PC-3 (cell line): ENCODE measurements at places on chromosomes 13 and 19. TPM values are rescaled to one million over a fixed set of nuclear protein-coding genes. Genes with fewer than 3 reads are reported as not detected.

GRCh38 chr13:106393776-106394175 lies 141.7 kb downstream of the EFNB2 start:
- DNase-seq, result no peak

GRCh38 chr13:72651144-72651543 lies 76.3 kb downstream of the MZT1 start:
- DNase-seq, result peak; percentile 27

GRCh38 chr13:59879281-59879680 lies 284.4 kb downstream of the DIAPH3 start:
- no peak for DNase-seq

DNA sequence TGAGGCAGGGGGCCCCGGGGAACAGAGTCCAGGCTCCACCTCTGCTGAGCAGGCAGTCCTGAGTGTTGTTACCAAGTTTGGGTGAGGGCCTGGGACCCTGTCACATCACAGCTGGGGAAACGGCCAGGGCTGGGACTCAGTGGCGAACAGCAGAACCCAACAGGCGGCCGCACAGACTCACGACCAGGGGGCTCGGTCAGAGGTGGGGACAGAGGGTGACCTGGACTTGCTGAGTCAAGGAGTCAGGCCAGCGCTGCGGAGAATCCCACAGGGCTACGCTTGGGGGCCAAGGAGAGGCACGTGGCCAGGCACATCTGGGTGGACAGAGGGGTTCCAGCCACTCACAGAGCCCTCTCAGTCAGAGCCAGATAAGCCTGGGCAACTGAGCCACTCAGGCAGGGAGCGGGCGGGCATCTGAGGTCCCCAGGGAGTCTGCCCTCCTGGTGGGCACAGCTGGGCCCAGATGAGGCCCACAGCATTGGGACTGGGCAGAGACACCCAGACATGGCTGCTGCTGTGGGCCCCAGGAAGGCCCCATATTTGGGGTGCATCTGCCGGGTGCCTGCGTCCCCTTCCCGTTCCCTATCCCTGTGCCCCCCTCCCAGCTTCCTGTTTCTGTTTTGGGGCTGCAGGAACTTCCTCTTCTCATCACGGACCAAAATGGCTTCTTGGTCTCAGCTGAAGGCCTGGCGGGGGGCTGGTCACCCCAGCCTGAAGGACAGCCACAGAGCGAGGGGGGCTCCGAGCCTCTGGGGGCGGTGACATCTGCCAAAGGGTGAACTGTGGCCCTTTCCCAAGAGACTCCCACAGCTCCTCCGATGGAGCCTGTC lies 34.0 kb downstream of the CEBPA start:
- DNase-seq, result no peak

DNA sequence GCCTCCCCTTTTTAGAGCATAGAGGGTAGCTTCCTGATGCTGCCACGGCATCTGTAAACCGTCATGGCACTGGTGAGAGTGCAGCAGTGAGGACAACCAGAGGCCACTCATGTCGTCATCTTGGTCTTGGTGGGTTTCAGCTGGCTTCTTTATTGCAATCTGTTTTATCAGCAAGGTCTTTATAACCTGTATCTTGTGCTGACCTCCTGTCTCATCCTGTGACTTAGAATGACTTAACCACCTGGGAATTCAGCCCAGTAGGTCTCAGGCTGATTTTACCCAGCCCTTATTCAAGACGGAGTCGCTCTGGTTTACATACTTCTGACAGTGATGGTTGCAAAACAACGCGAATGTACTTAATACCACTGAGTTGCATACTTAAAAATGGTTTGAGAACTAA lies 14.4 kb upstream of the FBN3 start:
- peak; percentile 63 for DNase-seq

DNA sequence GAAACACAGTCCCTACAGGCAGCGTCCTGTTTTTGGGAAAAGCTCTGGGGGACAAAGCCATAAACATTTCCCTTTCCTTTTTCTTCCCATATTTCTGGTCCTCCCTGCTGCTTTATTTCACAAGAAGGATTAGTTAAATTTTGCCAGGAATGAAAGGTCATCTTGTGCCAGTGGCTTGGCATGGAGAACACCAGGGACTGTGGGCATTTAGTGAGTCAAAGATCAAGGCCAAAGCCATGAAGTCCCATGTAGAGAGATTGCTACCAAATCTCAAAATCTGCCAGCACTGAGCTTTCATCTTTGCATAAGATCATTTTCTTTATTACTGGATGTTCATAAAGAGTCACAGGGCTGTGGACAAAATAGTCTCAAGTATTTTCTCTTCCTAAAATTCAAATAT lies 29.1 kb upstream of the SLC46A3 start:
- DNase-seq, result no peak

GRCh38 chr13:75691183-75691582 lies 55.1 kb downstream of the LMO7 start:
- peak; percentile 92 for DNase-seq

- peak; percentile 23 for DNase-seq
These were observed 492 bp downstream of the TMEM147 start for GRCh38 chr19:35545855-35546381.

DNA sequence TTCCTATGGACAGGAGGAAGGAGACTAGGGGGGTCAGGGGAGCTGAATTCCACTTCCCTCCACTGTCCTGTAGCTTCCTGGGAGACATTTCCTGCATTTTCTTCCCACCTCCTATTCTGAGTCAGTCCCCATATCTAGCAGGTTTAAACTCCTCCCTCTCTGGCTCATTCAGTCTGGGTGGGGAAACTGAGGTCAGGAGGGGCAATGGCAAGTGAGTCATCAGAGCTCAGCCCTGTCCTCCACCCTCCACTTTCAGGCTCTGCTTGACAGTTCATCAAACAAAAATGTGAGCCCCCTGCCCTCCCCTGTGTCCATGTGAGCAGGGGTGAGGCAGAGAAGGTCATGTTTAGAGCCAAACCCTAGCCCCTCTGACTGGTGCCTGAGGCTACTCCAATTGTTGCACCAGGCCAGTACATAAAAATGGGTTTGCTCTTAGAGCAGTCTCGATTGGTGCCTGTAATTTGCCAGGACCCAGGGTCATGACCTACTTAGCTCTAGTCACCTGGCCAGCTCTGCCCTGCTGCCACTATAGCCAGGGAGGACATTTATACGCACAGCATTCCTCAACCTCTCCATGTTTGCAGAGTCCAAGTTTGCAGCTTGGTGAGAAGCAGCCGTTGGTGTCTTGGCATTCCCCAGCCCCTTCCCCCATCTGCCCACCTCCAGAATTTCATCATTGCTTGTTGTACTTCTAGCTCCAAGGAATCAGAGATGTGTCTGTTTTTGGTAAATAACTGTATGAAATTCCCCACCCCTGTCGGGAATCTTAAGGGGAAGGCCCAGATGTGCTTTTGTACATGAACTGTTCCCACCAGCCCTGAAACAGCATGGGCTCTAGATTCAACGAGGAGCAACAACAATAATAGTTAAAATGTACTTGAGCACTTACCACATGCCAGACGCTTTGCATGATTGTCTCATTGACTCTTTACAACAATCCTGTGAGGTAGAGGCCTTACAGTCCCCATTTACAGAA lies 20.7 kb downstream of the SAMD4B start:
- peak; percentile 4 for DNase-seq

The CDX2 gene
- total RNA-seq, result 0.62 TPM in 1 of 2 replicates, not detected in the other

The GRIN3B gene
- 0.63 and 0.69 TPM in 2 replicates for total RNA-seq

The HSD17B14 gene
- total RNA-seq, result 15.0 and 15.4 TPM in 2 replicates

The KL gene
- total RNA-seq, result 0.07 TPM in 1 of 2 replicates, not detected in the other
